DND-41 (cell line): ENCODE measurements at places on chromosomes 16 and 17.

DNA sequence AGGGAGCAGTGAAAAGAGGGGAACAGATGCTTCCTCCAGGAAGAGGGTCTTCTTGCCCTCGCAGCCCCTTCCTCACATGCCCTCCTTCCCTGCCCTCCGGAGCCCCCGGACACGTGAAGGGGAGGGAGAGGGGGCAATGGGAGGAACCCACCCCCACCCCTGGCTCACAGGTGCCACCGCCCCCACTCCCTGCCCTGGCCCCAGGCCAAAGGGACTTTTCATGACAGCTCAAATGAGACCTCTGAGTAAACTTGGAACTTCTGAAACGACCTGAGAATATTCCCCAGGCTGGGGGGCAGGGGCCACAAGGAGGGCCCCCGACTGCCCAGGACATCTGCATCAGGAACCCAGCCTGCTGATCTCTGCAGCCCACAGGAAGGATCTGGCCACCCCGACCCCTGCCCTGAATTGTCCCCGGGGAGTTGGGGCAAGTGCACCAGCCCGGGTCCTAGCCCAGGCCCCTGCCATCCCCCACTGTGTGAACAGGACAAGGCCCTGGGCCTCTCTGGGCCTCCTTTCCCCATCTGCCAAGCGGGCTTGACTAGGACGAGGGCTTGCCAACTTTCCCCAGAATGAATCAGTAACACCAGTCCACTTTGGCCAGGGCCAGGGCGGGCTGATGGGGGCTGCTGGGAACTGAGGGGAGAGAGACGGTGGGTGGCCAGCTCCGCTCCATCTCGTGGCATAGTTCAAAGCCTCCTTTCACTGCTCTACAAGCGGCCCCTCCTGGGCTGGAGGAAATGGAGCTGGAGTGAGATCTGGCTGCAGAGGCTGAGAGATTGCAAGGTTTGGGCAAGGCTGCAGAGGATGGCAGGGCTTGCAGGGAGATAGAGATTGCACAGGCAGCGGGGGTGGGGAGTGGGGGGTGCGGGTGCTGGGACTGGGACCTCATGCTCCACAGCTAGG is 3.8 kb downstream of the IL21R start:
- no peak for DNase-seq

DNA sequence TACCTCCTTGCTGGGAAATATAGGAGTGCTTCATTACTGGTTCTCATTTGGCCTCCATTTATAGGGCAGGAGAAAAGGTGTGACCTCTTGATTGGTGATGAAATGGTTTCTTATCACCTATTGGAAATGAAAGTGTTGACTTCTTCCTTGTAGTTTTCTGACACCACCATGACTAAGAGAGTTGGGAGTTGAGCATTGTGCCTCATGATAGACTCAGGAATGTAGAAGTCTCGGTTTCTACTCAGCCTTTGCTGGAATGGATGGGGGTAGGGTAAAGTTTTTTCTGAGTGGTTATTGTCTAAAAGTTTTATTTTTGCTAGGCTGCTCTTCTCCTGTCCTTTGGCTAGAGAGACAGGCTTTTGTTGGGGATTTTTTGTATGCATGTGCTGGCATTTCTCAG is 117.4 kb downstream of the PHKB start:
- DNase-seq: no peak

DNA sequence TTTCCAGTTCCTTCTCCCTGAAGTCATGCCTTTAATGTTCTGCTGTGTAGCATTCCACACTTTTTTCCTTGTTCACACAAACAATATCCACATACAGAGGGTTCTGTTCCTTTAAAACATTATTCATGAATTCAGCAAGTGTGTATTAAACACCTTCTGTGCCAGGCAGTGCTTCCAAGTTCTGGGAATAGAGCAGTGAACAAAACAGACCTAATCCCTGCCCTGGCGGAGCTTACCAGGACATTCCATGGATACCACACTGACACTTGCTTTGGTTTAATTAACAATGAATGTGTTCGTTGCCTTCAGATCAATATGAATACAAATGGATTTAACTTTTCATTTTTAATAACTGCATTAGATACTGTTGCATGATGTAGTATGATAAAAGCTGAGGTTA is 57.9 kb upstream of the CLEC19A start:
- no peak for DNase-seq

GRCh38 chr17:80749611-80750010 is 205.0 kb downstream of the RPTOR start:
- DNase-seq: no peak

- DNase-seq: no peak
Observed at GRCh38 chr17:8713878-8714277, 30.8 kb downstream of the CCDC42 start.

- no peak for DNase-seq
Observed at GRCh38 chr17:75490173-75490743, 25.1 kb downstream of the CASKIN2 start.

- peak; percentile 87 for DNase-seq
Observed at GRCh38 chr17:40582328-40582901, 17.1 kb upstream of the CCR7 start.

DNA sequence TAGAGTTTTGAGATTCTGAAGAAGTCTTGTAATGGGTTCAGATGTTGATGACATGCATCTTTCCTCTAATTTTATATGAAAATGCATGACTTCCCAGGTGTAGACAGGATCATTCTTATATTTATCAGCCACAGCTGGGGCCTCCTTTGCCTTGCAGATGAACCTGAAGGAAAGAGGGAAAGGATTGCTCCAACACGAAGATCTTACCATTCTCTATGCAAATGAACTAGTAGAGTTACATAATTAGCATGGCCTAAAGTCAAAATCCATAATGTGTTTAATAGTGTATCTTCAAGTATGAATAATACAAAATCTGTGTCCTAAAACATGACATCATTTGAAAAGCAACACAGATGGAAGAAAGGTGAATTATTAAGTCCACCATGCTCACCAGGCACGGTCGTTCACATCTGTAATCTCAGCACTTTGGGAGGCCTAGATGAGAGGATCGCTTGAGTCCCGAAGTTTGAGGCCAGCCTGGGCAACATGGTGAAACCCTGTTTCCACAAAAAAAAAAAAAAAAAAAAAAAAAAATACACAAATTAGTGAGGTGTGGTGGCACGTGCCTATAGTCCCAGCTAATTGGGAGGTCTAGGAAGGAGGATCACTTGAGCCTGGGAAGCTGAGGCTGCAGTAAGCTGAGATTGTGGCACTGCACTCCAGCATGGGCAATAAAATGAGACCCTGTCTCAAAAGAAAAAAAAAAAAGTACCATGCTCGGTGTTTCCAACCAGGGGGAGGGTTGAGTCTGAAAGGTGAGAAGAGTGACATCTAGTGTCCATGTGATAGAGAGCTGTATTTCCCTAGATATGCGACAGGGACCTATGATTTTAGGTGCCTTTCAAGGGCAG is 6.3 kb downstream of the VWA3A start:
- DNase-seq: peak; percentile 23

DNA sequence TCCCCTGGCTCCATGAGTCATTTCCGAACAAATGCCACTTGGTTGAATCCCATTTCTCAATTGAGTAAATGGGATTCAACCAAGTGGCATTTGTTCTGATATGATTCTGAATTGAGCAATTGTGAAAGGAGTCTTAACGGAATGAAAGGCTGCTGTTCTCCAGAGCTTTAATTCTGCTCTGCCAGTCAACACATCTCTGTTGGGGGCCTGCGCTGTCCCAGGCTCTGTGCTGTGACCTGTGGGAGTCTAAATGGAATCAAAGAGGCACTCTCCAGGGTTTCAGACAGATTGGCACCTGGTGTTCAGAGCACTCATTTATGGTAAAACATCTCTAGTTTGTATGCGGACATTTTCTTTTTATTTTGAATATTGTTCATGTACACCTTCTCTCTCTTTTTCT is 126.2 kb downstream of the WSCD1 start:
- no peak for DNase-seq

DNA sequence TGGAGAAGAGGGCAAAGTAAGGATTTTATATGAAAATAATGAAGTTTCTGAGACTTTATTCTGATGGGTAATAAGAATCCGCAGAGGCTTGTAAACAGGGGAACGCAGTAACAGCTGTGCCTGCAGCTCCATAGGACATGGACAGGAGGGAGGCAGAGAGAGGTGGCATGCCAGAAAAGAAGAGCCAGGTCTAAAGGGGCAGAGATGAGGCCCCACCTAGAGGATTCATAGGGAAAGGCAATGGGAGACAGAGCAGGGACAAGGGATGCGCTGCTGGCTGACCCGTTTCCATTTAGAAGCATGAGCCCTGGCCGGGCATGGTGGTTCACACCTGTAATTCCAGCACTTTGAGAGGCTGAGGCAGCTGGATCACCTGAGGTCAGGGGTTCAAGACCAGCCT is 340.3 kb upstream of the CDH5 start:
- DNase-seq: no peak

DNA sequence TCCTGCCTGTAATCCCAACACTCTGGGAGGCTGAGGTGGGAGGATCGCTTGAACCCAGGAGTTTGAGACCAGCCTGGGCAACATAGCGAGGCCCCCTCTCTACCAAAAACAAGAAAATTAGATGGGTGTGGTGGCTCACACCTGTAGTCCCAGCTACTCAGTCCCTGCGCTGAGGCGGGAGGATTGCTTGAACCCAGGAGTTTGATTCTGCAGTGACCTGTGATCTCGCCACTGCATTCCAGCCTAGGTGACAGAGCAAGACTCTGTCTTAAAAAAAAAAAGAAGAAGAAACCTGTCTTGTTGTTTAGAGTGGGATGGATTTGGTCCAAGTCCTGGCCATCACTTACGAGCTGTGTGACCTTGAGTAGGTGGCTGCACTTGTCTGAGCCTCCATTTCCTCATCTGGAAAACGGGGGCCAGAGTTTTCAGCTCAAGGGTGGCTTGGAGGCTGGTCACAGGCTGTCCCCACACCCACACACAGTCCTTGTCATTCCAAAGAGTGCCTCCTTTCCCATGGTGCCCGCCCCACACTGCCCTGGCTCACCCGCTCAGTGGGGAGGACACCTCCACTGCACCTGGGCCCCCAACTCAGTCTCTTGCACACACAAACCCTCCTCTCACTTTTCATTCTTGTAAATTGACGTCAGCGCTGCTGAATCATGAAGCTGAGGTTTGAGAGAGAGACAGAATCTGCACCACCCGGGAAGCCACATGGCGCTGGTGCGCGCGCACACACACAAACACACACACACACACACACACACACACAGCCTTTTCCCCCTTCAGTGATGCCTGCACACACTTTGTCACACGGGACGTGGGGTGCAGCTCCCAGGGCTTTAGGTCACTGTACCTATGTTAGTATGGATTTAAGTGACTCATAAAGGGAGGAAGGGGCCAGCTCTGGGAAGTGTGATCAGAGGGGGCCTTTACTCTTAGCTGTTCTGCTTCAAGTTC is 4.2 kb downstream of the SOCS1 start:
- DNase-seq: peak; percentile 79

- no peak for DNase-seq
Observed at GRCh38 chr16:80189476-80190175, 351.2 kb upstream of the DYNLRB2 start.

- DNase-seq: no peak
Observed at GRCh38 chr16:17836868-17837602, 366.3 kb upstream of the XYLT1 start.
